ENCODE measurements at places on chromosomes 7 and 10.
A peak's percentile ranks its signal among the peaks of the same experiment; 100 is the strongest.

- DNase-seq, result no peak
Observed at GRCh38 chr10:74333174-74333573, 182.2 kb downstream of the ADK start.

DNA sequence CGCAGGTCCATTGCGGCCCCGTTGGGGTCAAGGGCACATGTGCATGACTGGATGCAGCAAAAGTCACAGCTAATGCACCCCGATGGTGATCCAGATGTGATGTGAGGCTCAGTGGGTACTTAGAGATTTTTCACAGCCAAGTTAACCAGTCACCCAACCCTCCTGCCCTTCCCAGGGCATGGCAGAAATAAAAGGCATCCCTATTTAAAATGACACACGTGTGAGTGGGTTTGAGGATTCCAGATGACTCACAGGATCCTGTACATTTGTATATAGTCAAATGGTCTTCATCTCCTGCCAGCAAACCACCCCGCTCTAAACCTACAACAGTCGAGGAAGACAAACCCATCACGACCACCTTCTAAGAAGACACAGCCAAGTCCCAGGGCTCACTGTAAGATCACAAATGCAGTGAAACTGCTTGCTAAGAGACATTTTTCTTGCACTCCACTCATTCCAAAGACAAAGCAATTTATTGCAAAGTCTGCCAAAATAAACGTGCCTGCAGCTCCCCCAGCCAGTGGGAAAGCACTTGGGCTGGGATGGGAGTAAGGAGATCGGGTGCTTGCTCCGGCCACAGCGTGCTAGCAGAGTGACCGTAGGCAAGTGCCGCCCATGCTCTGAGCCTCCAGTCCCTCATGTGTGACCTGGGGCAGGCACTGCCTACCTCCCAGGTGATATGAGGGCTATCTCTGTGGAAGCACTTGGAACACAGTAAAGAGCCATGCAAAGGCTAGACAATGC, 86.6 kb upstream of the MACROH2A2 start:
- DNase-seq, result peak; percentile 51

- no peak for DNase-seq
Observed at GRCh38 chr7:24718977-24719491, 38.2 kb downstream of the GSDME start.

GRCh38 chr7:77783545-77783944, 14.7 kb downstream of the TMEM60 start:
- DNase-seq, result no peak

- DNase-seq, result no peak
Observed at GRCh38 chr7:8204339-8205030, 57.5 kb downstream of the ICA1 start.

DNA sequence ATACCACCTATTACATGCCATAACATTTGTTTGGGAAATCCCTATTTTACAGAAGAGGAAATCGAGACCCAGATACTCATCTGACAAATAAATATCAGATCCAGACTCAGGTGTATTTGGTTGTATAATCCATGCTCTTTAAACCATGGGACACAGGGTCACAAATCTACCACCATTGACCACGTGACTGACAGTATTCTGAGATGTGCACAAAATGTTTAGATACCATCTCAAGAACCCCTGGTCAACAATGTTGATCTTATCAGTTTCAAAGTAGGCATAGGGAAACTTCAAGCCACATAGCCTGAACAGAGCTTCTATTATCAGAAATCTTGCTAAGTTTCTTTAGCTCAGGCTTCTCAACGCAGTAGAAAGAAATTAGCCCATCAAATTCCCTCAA, 93.6 kb downstream of the ICA1 start:
- DNase-seq, result no peak

DNA sequence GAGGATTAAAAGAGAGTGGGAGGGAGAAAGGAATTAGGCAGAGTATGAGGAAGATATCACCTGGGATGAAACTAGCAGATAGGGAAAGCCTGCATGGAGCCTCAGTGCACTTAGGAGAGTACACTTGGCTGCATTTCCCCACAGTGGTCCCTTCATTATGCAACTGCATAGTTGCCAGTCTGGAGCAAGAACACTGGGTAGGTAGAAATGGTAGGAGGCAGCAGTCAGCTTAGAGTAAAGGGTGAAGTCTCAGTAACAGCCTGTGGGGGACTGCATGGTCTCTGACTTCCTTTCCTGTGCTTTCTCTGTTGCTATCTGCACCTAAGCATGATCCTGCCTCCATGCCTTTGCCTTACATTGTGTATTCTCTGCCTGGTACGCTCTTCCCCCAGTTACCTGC, 14.0 kb upstream of the PCGF5 start:
- no peak for DNase-seq

- no peak for DNase-seq
Observed at GRCh38 chr7:98557538-98558031, 59.5 kb upstream of the NPTX2 start.

DNA sequence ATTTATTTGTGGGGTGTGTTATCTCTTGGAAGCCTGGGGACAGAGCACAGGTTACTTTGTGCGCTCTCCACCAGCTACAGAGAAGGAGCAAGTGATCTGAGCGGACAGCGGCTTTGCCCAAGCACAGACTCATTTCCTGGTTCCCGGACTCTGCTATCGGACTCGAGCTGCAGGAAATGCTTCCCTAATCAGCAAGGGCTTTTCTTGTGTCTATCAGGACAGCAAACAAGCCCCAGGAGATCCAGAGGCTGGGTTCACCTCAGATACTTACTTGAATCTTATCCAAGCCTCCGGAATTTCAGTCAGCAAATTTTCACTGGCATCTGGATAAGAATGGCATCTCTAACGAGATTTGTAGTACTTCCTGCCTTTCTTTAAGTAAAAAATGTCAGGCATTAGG, 27.8 kb downstream of the MRC1 start:
- DNase-seq, result peak; percentile 69

DNA sequence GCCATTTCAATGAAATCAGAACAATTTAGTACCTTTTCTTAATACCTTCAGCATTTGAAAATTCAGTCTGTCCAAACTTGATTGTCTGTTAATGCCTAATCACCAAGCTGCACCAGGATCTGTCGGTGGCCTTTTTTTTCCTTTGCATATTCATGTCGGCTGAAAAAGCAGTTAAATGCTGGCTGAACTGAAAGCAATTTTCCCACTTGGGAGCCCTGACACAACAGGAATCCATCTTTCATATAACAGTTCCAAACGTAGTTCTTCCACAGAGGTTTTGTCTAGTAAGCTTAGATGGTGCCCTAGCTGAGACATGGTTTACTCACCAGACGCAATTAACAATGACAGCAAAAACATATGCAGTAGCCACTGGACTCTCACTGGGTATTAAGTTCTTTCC, 83.6 kb upstream of the CHCHD3 start:
- no peak for DNase-seq

DNA sequence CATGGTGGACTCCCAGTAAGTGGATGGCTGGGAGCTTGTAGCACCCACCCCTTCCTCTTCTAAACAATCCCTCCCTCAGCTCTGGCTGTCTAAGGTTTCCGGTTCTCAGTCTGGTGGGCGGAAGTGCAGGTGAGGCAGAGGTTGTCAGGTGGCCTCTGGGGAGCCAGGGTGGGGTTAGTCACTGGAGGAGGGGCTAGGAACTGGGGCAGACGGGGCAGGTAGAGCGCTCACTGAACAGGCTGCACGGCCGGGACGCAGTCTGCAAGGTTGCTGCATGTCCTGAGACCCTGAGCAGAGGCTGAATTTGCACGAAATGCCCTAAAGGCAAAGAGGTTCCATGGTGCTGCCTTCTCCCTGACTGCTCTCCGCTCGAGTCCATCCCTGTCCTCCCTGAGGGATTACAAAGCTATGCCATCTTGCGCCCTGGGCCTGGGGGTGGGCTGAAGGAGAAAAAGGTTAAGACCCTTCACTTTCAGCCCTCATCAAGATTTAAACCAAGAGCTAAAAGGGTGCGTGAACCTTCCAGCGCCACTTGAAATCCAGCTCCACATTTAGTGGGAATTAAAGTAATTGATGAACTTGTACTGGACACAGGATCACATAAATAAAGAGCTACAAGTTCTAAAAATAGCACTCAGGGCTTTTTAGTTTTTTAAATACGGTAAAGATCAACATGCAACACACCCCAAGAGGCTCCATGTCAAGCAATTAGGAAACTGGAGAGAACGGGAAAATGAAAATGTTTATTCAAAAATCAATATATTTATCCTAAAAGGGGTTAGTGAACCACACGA, 62.3 kb upstream of the CTBP2 start:
- DNase-seq, result no peak

DNA sequence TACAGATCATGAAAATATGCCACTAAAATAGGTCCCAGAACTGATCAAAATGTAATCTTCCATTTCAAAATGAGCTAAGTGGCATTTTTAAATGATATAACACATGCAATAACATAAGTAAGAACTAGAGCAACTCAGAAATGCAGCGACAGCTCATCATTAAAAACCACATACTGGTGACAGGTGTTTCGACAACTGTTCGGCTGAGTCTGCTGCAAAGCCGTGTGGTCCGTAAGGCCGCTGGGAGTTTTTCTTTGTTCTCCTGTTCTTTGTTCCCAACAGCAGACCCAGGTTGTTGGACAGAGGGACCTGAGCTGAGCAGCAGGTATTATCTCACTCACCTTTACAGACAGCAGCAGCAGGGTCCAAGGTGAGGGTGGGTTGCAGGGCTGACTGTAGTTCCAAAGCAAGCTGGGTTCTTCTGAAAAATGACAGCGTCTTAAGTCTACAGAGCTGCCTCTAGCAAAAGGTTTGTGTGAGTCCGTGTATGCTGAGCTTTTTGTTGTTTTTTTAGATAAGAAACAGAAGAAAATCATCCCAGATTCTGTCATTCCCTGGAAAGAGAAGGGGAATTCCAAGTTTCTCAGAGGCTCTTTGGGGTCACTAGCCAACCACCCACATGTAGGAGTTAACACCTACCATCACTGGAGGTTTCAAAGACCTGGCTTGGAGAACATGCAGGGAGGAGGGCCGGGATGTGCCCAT, 45.4 kb upstream of the MACROH2A2 start:
- no peak for DNase-seq

GRCh38 chr7:150968734-150969372, 9.3 kb downstream of the KCNH2 start:
- DNase-seq, result no peak

DNA sequence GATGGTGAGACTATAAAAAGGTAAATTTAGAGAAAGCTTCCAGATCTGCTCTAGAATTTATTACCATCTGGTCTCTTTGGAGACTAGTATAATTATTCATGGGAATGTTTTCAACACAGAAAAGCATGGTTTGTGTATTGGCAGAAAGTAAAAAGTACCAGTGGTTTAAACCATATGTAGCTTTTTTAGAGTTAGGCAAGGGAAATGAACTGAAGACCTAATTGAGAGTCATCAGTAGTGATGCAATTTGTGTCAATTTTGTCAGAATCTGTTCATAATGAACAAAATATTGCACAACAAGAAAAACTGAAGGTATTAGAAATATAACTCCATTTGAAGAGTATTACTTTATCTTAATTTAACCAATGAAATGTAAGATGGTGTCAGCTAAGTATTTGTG, 181.4 kb downstream of the ADK start:
- DNase-seq, result no peak

DNA sequence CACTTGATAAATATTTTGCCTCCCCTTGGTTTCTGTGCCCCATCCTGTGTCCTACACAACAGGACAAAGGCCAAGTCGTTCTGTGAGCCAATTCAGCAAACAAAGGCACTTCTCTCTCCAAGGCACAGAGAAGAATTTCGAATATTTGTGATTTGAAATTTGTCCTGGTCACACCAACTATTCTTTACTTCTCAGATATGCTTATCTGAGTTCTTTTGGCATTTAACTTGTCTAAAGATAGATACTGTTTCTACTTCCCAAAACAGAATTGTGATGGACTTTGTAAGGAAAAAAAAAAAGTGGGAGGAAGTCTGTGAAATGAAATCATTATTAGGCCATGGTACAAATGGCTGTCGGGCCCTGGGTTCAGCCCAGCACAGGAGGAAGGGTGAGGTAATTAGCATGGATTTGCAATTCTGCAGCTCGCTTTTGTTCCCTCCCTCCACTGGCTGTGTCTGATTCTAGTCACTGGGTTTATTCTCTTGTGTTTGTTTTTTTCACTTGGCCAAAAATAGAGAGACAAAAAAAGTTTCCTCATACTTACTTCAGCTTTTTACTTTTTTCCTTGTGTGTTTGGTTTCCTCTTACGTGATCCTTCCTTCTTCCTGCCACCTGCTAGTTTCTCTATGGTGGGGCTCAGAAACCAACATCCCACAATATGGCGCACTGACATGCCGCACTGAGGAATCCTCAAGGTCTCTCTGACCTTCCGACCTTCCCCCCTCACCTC, 108.2 kb upstream of the MKLN1 start:
- DNase-seq, result no peak

- DNase-seq, result no peak
Observed at GRCh38 chr10:43692051-43692825, 43.6 kb upstream of the ZNF32 start.

- no peak for DNase-seq
Observed at GRCh38 chr7:69615685-69616084, 17.4 kb downstream of the AUTS2 start.

GRCh38 chr7:132321387-132321786, 254.9 kb downstream of the PLXNA4 start:
- DNase-seq, result no peak

GRCh38 chr7:17038783-17039170, 157.0 kb upstream of the AGR3 start:
- DNase-seq, result no peak

- DNase-seq, result peak; percentile 38
Observed at GRCh38 chr7:102295346-102296178, 8.9 kb downstream of the SH2B2 start.
